ENCODE measurements at places on chromosomes 1 and 21. TPM values are rescaled to one million over a fixed set of nuclear protein-coding genes. Genes with fewer than 3 reads are reported as not detected.

DNA sequence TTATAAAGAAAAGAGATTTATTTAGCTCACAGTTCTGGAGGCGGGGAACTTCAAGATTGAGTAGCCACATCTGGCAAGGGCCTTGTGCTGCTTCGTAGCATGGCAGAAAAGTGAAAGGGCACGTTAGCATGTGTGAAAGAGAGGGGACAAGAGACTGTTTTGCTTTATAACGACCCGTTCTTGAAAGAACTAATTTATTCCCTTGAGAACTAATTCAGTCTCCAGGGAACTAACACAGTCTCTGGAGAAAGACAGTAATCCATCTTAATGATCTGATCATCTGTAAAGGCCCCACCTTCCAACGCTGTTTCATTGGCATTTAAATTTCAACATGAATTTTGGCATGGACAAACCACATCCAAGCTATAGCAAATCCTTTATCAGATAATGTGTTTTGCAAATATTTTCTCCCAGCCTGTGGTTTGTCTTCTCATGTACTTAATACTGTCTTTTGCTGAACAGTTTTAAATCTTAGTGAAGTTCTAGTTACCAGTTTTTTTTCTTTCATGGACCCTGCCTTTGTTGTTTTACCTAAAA lies 26.1 kb downstream of the MTR start:
- no peak for DNase-seq

DNA sequence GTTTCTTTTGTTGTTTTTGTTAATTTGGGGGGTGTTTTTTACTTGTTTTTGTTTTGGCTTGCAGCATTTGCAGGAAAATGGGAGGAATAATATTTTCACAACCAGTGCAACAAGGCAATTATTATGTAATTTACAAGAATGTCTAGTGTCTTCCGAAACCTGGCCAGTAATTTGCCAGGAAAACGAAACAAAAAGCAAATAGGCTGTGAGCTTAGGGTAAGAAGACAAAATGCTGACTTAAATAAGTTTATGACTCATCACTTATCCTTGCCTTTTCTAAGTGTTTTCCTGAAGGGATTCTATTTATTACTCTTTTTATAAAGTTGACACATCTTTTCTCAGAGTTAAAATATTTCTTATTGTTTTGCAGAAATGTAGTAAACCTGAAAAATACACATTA lies 49.8 kb downstream of the KCNT2 start:
- peak; percentile 39 for DNase-seq

Gene MMEL1
- not detected for total RNA-seq

- no peak for DNase-seq
These were observed 21.8 kb upstream of the RAB4A start for GRCh38 chr1:229248821-229249817.

GRCh38 chr1:11214698-11215380 lies 25.7 kb downstream of the ANGPTL7 start:
- DNase-seq: no peak

DNA sequence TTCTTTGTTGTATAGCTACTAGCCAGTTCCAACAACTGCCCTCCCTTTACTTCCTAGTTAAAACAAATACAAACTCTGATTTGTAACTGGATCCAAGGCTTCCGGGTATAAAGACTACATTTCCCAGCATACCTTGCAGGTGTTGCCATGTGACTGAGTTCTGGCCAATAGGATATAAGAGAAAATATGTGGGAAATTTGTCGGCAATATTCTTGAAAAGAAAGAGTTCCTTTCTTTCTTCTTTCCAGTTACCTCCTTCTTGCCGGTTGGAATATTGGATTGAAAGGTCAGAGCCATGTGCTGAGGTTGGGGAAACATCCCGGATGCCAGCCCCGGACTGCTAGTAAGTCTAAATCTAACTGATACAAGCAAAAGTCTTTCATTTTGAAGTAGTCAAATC lies 23.0 kb upstream of the ZBTB40 start:
- peak; percentile 73 for DNase-seq

DNA sequence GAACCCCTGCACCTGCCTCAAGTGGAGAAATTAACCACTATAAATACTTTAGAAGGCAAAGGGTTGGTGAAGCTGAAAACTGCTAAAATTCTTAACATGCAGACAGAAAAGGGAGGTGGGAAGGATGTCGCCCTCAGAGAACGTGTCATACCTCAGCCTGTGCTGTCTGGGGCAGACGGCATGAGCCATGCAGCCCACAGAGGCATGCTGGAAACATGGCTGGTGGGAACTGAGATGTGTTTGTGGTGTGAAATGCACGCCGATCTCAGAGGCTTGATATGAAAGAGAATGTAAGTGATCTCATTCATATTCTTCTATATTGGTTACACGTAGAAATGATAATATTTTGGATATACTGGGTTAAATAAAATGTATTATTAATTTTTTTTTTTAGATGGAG lies 16.3 kb downstream of the AGPAT3 start:
- DNase-seq: no peak

Gene LCE2B
- total RNA-seq: not detected

GRCh38 chr1:211822677-211823407 lies 7.7 kb downstream of the LPGAT1 start:
- DNase-seq: no peak

DNA sequence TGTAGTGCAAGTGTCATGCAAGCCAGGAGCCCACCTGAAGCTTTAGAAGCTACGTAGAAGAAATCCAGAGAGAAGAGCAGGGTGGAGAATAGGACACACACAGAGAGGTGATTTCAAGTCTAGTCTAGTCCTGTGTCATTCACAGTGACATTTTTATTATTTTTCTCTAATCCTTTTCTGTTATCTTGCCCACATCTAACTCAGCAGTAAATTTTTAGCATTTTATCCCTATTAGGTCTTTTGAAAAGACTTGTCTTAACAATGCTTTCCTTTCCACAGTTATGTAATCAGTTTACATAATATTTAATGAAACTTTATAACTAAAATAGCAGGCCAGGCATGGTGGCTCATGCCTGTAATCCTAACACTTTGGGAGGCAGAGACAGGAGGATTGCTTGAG lies 198.6 kb downstream of the ADGRL2 start:
- DNase-seq: no peak

Gene SERTAD4
- total RNA-seq: 2.7 TPM

DNA sequence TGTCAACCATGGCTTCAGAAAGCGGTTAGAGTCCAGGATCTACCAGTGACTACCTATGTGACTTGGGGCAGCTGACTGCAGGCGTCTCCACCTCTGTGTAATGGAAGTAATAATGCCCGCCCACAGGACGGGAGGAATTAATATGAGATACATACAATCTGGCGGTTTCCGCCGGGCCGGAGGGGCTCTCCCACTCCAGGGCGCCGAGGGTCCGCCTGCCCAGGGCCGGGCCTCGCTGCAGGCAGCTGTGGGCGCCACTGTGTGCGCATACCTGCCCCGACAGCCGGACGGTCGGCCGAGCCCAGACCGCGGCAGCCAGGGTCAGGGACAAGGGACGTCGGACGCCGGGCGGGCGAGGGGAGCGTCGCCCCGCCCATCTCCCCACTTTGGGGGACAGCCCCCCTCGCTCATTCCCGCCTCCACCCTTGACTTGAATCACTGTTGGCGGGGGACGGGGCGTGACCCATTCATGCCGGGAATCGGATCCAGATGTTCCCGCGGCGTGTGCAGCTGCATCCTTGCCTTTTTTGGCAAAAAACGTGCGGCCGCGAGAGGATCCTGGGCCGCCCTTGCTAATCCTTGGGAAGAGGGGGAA lies 6.0 kb upstream of the SF3A3 start:
- DNase-seq: no peak

- DNase-seq: peak; percentile 53
These were observed 124.9 kb downstream of the KCNK1 start for GRCh38 chr1:233738850-233739249.

Gene G0S2
- total RNA-seq: 0.18 TPM

Gene GSTM5
- total RNA-seq: not detected

DNA sequence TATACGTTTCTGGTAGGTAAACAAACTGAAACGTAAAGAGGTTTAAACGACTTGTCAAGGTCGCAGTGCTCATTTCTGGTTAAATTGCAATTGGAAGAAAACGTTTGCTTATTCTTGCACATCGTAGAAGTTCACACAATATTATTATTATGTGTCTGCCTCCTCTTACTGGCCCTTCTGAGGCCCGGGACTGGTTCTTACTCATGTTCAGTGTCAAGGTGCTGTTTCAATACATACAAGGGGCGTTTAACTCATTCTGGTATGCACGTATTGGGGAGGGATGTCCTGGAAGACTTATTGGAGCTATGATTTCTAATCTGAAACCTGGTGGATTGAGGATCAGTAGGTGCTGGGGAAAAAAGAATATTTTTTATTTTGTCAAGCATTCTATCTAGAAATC lies 932 bp downstream of the RPF1 start:
- peak; percentile 3 for DNase-seq

Gene GBP1
- 0.83 TPM for total RNA-seq

Data from SK-MEL-5 (cell line).